Right ventricle myocardium superior (tissue), 1 donor: ENCODE measurements at places on chromosomes 2 and 18.

DNA sequence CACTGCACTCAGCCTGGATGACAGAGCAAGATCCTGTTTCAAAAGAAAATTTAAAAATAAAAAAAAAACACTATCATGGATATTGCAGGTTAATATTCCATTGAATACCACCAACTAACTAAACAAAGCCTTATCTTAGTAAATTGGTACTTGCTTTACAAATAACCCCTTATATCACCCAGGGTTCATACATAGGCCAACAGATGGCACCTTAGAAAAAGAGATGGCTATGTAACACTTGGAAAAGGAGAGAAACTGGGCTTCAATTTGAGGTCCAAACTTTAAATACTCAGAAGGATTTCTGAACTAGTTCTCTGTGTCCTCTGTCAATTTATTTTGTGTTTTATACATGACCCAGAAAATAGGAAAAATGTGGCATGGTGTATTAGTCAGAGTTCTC, 249.6 kb upstream of the LRP1B start:
- no peak for DNase-seq

GRCh38 chr2:138494265-138494966, 7.2 kb upstream of the SPOPL start:
- DNase-seq = no peak

DNA sequence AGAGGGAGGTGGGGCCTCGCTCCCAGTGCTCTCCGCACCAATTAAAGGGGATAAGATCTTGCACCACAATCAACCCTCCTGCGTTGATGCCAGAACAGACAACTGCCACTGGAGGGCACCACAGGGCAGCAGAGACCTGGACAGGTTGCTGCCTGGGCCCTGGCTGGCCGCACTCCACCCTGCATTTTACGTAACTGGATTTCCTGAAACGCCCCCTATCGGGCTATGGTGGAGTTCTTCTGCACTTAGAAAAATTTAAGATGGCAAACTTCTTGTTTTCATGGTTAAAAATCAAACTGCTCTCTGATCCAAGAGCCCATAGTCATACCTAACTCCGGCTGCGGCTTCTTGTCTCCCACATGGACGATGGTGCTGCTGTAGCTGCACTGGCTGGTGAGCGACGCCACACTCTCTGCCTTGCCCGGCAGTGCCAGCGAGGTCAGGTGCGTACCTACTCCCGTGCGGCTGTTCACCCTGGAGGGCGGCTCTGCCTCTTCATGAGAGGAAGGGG, 16.8 kb upstream of the HES6 start:
- peak; percentile 77 for DNase-seq

- DNase-seq = no peak
These were observed 141.7 kb downstream of the DIS3L2 start for GRCh38 chr2:232103140-232103737.

DNA sequence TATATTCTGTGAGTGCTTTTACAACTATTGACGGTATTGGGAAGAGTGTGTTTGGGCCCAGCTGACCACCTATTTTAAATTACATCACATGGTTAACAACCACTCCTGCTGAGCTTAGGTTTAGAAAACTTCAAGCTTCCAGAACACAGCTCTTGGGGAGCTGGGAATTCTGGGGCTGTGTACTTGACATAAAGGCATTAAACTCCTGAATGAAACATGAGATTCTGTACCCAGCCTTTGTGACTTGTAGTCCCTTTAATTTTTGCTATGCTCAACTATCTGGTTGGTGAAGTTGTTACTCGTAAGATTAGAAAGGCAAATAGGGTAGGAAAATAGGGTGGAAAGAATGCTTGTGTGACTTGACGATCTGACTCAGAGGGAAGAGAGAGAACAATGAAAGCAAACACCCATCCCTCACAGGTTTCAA, 66.9 kb downstream of the LTBP1 start:
- DNase-seq = no peak

DNA sequence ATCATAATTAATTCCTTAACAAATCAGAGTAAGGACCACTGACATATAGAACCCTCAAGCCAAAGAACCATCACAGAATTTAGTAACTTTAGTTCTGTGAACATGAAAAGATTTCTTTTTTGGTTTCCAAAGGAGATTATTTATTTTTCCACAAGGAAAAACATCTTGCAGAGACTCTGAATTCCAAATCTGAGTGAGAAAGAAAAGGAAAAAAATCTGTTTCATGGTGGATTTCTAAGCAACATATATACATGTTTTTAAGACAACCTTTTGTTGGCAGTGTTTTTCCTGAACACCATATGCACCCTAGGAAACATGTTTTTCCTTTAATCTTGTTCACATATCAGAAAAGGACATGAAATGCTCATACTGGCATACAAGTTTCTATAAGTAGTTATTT, 149.8 kb downstream of the AGPS start:
- no peak for DNase-seq

DNA sequence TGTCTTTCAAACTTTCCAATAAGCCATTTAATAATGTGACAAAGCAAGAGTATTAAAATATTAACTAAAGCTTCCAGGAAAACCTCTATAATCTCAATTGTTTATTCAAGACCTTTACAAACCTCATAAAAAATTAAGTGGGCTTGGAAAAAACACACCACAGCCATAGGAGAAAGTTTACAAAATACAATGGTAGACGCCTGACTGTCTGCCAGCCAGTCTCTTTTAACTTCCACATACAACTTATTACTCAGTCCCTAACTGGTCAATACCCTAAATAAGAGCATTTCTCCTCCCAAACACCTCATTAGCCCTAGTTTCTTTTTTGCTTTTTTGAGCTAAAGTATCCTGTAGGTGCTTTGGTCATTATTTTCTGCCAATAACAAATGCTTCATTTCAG, 247.4 kb upstream of the CYP26B1 start:
- no peak for DNase-seq

- no peak for DNase-seq
These were observed 56.6 kb downstream of the BMPR2 start for GRCh38 chr2:202432776-202433175.

DNA sequence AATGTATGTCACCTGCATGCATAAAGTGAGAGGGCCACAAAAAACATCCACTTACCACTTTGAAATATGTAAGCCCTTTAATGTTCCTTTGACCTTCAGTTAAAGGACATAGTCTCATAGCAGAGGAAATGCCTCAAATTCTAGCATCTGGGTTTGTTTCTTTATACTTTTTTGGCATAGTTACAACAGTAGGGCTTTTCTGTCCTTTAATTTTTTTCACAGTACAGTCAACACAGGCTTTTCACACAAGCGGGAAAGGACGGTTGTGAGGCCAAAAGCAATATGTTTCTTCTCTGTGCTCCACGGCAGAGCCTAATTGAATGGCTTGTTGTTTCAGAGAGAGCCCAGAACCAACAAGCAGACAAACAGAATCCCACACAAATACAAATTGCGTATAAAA, 57.6 kb downstream of the CRIM1 start:
- DNase-seq = no peak

DNA sequence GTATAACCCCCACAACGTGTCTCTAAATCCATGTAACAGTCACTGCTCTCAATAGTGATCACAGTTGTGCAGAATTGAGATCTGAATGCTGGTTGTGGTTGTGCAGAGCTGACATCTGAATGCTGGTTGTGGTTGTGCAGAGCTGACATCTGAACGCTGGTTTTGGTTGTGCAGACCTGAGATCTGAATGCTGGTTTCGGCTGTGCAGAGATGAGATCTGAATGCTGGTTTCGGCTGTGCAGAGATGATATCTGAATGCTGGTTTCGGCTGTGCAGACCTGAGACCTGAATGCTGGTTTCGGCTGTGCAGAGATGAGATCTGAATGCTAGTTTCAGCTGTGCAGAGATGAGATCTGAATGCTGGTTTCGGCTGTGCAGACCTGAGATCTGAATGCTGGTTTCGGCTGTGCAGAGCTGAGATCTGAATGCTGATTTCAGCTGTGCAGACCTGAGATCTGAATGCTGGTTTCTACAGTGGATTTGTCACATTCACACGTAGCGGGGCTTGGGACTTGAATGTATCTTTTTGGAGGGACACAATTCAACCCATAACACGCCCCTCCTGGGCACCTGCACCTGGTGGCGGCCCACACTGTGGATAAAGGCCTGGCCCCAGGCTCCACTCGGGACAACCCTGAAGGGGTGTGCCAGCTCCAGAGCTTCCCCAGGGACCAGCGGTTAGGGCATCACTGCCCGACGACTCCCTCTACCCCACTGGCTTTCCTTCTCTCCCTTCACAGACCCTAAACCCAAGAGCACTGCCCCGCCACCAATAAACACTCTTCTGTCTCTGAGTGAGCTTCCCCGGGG, 51.1 kb upstream of the SLC66A3 start:
- no peak for DNase-seq

GRCh38 chr18:75036917-75037688, 171.8 kb downstream of the PTGR3 start:
- DNase-seq = no peak

- DNase-seq = no peak
These were observed 15.9 kb downstream of the SMPD4 start for GRCh38 chr2:130165293-130166016.

DNA sequence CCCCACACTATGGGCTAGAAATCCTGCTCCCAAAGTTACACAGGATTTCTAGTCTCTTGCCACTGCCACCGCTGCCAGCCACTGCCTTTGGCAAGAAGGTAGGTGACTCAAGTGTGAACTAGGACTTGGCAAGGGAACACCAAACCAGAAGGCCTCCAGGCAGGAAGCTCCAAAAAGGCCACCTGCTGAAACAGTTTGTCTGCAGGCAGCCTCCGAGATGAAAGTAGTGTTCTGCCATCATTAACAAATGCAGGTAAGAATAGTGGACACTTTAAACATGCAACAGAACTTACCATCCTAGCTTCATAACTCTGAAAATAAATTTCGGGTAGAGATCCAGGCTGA, 3.9 kb downstream of the ANKRD44 start:
- peak; percentile 62 for DNase-seq

- no peak for DNase-seq
These were observed 85.6 kb downstream of the SS18 start for GRCh38 chr18:26004832-26005231.

DNA sequence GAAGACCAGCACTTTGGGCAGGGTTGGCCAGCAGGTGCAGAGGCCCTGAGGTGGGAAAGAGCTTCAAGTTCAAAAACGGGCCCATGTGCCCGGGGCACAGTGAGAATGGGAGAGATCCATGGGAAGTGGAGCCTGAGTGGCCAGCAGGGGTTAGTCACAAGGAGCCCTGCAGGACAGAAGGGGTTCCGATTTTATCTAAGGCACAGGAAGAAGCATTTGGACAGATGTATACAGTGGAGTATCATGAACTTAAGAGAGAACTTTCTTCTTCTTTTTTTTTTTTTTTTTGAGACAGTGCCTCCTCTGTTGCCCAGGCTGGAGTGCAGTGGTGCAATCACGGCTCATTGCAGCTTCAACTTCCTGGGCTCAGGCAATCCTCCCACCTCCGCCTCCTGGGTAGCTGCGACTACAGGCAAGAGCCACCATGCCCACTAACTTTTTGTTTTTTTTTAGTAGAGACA, 24.0 kb downstream of the WIPF1 start:
- peak; percentile 69 for DNase-seq

- no peak for DNase-seq
These were observed 17.3 kb upstream of the ASXL2 start for GRCh38 chr2:25895610-25896009.

DNA sequence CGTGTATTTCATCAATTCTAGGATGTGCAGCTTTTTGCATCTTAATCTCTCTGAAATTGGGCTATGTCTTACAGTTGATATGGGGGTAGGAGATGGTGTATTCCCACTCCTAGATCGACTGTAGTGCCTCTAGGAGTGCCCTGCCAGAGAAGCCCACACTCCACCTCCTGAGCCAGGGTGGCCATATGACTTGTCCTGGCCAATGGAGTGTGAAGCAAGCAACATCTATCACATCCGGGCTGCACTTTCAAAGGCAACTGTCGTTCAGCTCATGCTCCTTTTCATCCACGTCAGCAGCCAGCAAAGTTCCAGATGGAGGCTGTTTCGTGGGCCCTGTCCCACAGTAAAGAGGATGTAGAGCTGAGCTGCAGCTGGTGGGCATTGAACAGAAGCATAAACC, 149.4 kb upstream of the SLC1A4 start:
- no peak for DNase-seq

DNA sequence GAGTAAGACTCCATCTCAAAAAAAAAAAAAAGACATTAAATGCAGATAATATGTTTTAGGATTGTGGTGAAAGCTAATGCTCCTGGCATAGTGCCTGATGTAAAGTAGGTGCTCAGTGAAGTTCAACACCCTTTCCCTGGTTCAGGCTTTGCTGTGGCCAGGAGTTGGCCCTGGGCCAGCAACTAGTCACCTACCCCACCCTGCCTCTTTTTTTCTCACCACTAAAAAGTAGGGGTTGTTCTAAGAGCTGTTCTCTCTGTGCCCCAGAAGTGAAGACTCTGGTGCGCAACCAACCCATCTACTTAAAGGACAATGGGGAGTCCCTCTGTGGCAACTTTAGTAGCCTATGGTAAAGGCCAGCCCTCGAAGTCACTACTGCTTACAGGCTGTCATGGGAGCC, 75.9 kb downstream of the DNMT3A start:
- DNase-seq = no peak

DNA sequence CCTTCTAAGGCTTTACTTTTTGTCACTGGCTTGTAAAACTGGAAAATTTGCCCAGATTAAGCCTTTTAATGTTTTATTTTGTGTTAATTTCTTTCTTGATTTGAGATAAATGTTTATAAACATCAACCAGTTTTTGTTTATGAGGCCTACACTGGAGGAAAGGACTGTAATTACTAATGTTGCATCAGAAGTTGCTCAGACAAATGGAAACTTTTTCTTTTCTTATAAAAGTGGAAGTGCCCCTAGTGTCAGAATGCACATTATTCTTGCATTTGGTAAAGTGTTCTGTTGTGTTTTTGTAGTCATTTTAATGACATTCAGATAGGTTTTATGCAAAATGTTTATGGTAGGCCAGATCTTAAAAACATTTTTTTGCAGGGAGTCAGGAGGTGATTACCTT, 25.3 kb downstream of the LCLAT1 start:
- DNase-seq = no peak

GRCh38 chr2:36403675-36404230, 48.2 kb downstream of the CRIM1 start:
- no peak for DNase-seq

DNA sequence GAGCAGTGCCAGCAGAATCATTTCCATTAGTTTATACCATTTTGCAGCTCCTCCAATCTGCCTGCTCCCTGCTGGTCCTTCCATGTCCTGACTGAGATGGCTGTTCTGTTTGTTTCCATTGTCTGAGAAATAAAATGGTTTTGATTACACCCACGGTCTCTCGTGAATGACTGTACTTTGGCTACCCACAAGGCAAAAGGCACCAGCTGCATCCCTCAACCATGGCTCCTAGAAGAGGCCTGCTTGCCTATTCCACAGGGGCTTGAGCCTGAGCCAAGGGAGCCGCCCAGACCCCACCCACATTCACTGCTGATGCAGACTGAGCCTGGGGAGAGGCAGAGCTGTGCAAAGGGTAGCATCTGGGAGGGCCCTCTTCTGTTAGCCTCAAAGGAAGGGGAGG, 31.2 kb downstream of the MARCHF4 start:
- no peak for DNase-seq
